Liver (tissue), 10 donors: ENCODE measurements at places on chromosomes 1 and 21. TPM values are rescaled to one million over a fixed set of nuclear protein-coding genes. Genes with fewer than 3 reads are reported as not detected.

FAM151A gene
- 25.1 TPM for total RNA-seq

BRDT gene
- not detected for total RNA-seq

TNFRSF14 gene
- total RNA-seq = 14.8 TPM

GON4L gene
- 13.4 TPM for total RNA-seq
